ENCODE measurements at places on chromosomes 4 and X.
A peak's percentile ranks its signal among the peaks of the same experiment; 100 is the strongest.

DNA sequence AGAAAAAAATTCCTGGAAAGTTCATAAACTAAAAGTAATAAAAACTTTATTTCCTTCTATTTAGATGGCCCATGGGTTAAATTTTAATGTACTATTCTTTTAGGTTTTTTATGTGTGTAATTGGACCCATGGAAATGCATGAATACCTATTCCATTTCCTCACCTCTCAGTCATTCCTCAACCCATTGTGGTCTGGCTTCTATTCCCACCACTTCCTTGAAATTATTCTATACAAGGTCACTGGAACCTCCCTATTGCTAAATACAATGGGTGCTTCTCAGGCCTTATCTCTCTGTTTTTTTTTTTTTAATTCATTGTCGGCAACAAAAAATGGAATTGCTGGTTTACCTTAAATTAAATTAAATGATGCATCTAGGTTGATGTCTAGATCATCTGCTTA is 17.2 kb downstream of the SLC39A8 start:
- no peaks in the 10 kb centered on the region for H3K4me1 ChIP-seq
- H3K27ac ChIP-seq, result no peak overlapping the region
- H3K4me3 ChIP-seq, result no peak overlapping the region
- H3K27me3 ChIP-seq, result no peaks in the 10 kb centered on the region

GRCh38 chrX:109312757-109313156 is 169.1 kb downstream of the GUCY2F start:
- no peak for DNase-seq
- H3K4me3 ChIP-seq, result no peak overlapping the region
- H3K27me3 ChIP-seq, result no peaks in the 10 kb centered on the region
- H3K4me1 ChIP-seq, result no peaks in the 10 kb centered on the region

GRCh38 chrX:20056704-20057103 is 60.0 kb downstream of the MAP7D2 start:
- H3K36me3 ChIP-seq, result no peaks in the 10 kb centered on the region
- no peaks in the 10 kb centered on the region for H3K27me3 ChIP-seq
- peak; percentile 87 for DNase-seq
- H3K27ac ChIP-seq, result no peak overlapping the region

GRCh38 chr4:20192736-20193135 is 59.0 kb upstream of the SLIT2 start:
- H3K27me3 ChIP-seq, result no peaks in the 10 kb centered on the region
- peaks cover 62% of the 10 kb centered on the region for H3K4me1 ChIP-seq
- H3K27ac ChIP-seq, result peak overlapping the region; percentile 100

DNA sequence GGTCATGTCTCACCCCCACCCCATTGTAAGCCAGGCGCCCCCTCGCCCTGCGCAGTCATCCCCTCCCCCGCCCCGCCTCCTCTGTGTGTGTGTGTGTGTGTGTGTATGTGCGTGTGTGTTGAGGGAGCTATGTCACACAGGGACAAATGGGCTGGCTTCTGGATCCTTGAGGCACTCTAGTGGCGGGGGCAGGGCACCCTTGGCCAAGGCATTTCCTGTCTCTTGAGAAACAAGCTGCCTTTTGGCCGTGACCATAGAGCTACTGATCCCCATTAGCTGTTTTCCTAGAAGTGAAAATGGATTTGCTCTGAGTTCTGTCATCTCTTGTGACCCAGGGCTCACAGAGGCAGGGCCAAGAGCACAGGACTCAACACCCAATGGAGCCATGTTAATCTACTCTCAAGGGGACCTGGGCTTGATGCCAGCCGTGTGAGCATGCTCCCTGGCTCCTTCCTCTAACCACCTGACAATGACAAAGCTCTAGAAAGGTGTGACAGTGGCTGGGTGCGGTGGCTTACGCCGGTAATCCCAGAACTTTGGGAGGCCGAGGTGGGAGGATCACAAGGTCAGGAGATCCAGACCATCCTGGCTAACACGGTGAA is 162.5 kb upstream of the BCOR start:
- no peak for DNase-seq
- no peaks in the 10 kb centered on the region for H3K27me3 ChIP-seq
- H3K27ac ChIP-seq, result no peak overlapping the region
- H3K4me1 ChIP-seq, result peaks cover 4% of the 10 kb centered on the region
- no peak overlapping the region for H3K4me3 ChIP-seq

- H3K27me3 ChIP-seq, result no peaks in the 10 kb centered on the region
- H3K4me3 ChIP-seq, result no peak overlapping the region
- DNase-seq, result no peak
- no peak overlapping the region for H3K27ac ChIP-seq
- no peaks in the 10 kb centered on the region for H3K4me1 ChIP-seq
- no peaks in the 10 kb centered on the region for H3K36me3 ChIP-seq
Measured at GRCh38 chr4:187191676-187192075, 468.0 kb upstream of the FAT1 start.

GRCh38 chr4:152479428-152480026 is 56.4 kb downstream of the FBXW7 start:
- peaks cover 18% of the 10 kb centered on the region for H3K4me1 ChIP-seq
- no peak overlapping the region for H3K27ac ChIP-seq
- no peak for DNase-seq
- no peaks in the 10 kb centered on the region for H3K27me3 ChIP-seq
- H3K36me3 ChIP-seq, result no peaks in the 10 kb centered on the region

DNA sequence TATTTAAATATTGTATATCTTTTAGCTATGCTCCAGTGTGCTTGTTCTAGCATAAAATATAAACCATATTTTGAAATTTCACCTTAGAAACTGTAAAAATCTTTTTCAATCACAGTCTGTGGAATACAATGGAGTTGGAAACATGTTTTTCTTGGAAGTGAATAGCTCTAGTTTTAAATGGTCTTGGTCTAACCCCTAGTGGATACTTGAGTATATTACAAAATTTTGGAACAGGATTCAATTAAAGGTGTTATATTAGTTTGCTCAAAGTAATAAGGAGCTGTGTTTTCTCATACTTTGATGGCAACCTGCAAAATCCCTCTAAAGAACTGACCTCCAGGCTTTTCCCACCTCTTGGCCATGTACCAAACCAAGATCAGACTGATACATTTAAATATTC is 48.2 kb downstream of the STK26 start:
- H3K27ac ChIP-seq, result no peak overlapping the region
- no peaks in the 10 kb centered on the region for H3K27me3 ChIP-seq
- peaks cover 10% of the 10 kb centered on the region for H3K36me3 ChIP-seq
- DNase-seq, result peak; percentile 37
- no peak overlapping the region for H3K4me3 ChIP-seq
- H3K4me1 ChIP-seq, result peaks cover 16% of the 10 kb centered on the region

DNA sequence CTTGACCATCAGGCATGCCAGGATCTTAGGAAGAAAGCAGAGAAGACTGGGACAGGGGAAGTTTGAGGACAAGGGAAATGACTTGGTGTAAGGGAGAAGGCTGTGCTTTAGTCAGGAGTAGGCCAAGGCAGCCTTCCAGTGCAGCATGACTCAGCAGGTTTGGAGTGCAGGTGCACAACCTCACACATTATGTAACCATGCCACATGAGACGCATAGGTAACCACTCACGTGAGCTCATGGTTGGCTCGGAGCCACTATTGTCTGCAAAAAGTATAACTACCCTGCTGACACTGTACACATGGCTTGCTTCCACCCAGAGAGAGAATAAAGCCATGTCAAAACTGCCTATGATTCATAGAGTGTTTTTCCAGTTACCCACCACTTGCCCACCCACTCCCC is 715.9 kb downstream of the SMARCA1 start:
- no peak overlapping the region for H3K27ac ChIP-seq
- H3K27me3 ChIP-seq, result no peaks in the 10 kb centered on the region
- no peaks in the 10 kb centered on the region for H3K4me1 ChIP-seq
- no peak overlapping the region for H3K4me3 ChIP-seq
- no peak for DNase-seq

- no peaks in the 10 kb centered on the region for H3K4me1 ChIP-seq
- no peaks in the 10 kb centered on the region for H3K36me3 ChIP-seq
- no peak overlapping the region for H3K4me3 ChIP-seq
- no peaks in the 10 kb centered on the region for H3K27me3 ChIP-seq
- DNase-seq, result no peak
Measured at GRCh38 chr4:181272422-181272821, 970.8 kb upstream of the TENM3 start.

GRCh38 chrX:106894978-106895452 is 8.1 kb downstream of the RIPPLY1 start:
- peaks cover 54% of the 10 kb centered on the region for H3K4me1 ChIP-seq
- H3K4me3 ChIP-seq, result peak overlapping the region; percentile 47
- peak overlapping the region; percentile 90 for H3K27ac ChIP-seq
- no peaks in the 10 kb centered on the region for H3K36me3 ChIP-seq
- peak; percentile 91 for DNase-seq
- H3K27me3 ChIP-seq, result no peaks in the 10 kb centered on the region

GRCh38 chr4:148059617-148060180 is 327.8 kb downstream of the ARHGAP10 start:
- no peaks in the 10 kb centered on the region for H3K27me3 ChIP-seq
- H3K4me1 ChIP-seq, result no peaks in the 10 kb centered on the region
- H3K36me3 ChIP-seq, result no peaks in the 10 kb centered on the region
- H3K4me3 ChIP-seq, result no peak overlapping the region

DNA sequence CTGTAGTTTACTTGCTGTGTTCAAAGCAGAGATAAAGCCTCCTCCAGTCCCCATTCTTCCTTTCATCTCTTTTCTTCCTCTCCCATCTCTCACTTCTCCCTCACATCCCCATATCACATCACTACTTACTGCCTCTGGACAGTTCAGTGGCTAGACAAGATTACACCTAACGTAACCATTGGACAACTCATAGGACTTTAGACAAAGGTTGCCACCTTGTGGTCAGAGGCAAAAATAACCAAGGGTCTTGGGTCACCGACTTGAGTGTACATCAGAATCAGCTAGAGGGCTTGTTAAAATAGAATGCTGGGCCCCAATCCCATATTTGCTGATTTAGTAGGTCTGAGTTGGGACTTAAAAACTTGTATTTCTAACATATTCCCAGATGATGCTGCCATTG is 109.3 kb upstream of the DGKK start:
- peak; percentile 74 for DNase-seq
- H3K27ac ChIP-seq, result no peak overlapping the region
- H3K27me3 ChIP-seq, result no peaks in the 10 kb centered on the region
- H3K4me1 ChIP-seq, result no peaks in the 10 kb centered on the region
- H3K36me3 ChIP-seq, result no peaks in the 10 kb centered on the region

DNA sequence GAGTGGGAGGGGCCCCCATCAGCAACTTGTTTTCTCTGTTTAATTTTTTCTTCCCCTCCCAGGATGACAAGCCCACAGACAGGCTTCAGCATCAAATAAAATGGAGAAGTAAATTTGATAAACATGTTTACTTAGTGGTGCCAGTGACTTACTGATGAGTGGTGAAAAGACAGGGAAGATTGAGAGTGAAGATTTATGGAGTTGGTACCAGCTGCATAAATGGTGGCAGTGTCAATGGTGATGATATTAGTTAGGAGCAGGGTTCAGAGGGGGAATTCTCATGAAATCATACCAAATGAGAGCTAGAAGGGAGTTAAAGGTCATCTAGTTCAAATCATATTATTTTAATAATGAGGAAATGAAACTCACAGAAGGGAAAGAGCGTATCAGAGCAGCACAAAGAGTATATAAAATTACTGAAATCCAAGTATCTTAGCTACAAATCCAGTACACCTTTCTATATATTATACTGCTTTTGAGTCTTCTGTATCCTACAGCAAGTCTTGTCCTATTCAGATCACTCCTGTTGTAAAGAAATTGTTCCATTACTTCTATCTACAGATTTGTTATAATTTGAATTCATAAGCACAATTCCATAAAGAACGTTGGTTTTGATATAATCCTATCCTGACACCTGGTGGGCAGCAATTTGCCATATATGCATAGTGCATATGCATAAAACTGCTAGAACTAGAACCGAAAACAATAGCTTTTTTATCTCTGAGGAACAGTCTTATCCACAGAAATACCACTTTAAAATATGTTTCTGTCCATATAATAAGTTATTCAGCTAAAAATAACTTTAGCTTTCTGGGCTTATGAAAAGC is 5.0 kb downstream of the P2RY10 start:
- H3K4me1 ChIP-seq, result no peaks in the 10 kb centered on the region
- H3K27me3 ChIP-seq, result peaks cover 14% of the 10 kb centered on the region
- H3K36me3 ChIP-seq, result no peaks in the 10 kb centered on the region

DNA sequence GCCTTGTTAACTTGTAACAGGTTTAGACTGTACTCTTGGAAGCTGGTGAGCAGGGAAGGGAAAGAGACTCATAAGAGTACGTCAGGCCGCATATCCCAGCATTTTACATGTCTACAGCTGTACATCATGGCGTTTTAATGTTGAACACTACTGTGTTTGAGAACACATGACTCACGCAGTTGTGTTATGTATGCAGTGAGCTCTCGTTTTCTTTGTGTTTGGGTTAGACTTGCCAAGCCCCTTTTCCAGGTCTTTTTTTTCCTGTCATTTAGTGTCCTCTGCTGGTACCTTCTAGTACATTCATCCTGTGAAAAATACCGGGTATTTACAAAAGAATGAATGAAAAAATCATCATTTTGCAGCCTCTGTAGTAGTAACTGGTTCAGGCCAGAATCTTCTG is 35.3 kb downstream of the SMS start:
- DNase-seq, result peak; percentile 66
- no peaks in the 10 kb centered on the region for H3K27me3 ChIP-seq
- H3K27ac ChIP-seq, result no peak overlapping the region
- peaks cover 35% of the 10 kb centered on the region for H3K4me1 ChIP-seq

GRCh38 chr4:92447255-92447905 is 143.6 kb downstream of the GRID2 start:
- H3K27me3 ChIP-seq, result no peaks in the 10 kb centered on the region
- H3K4me1 ChIP-seq, result no peaks in the 10 kb centered on the region
- H3K36me3 ChIP-seq, result no peaks in the 10 kb centered on the region
- no peak overlapping the region for H3K27ac ChIP-seq
- DNase-seq, result no peak
- no peak overlapping the region for H3K4me3 ChIP-seq

GRCh38 chr4:110748071-110748470 is 125.2 kb upstream of the PITX2 start:
- no peaks in the 10 kb centered on the region for H3K4me1 ChIP-seq
- peaks cover 11% of the 10 kb centered on the region for H3K27me3 ChIP-seq
- no peak overlapping the region for H3K27ac ChIP-seq

DNA sequence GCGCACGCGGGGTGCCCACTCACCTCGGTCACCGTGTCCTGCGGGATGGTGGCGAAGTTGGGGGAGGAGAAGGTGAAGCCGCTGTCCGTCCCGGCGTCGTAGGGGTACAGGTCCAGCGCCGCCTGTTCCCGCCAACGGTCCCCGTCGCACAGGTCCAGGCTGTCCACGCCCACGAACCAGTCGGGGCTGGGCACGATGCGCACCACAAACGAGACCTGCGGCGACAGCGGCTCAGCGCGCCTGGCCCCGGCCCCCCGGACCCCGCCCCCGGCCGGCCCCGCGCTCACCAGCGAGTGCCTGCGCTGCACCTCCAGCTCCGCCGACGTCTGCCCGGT is 1.4 kb downstream of the SPON2 start:
- no peaks in the 10 kb centered on the region for H3K4me1 ChIP-seq
- H3K4me3 ChIP-seq, result no peak overlapping the region
- peaks cover 15% of the 10 kb centered on the region for H3K27me3 ChIP-seq
- DNase-seq, result no peak

GRCh38 chrX:20181598-20182329 is 40.1 kb upstream of the EIF1AX start:
- no peaks in the 10 kb centered on the region for H3K27me3 ChIP-seq
- no peaks in the 10 kb centered on the region for H3K4me1 ChIP-seq
- H3K27ac ChIP-seq, result no peak overlapping the region
- DNase-seq, result no peak

Measured in PC-3 (cell line).